ENCODE measurements at places on chromosomes 11 and 22.

DNA sequence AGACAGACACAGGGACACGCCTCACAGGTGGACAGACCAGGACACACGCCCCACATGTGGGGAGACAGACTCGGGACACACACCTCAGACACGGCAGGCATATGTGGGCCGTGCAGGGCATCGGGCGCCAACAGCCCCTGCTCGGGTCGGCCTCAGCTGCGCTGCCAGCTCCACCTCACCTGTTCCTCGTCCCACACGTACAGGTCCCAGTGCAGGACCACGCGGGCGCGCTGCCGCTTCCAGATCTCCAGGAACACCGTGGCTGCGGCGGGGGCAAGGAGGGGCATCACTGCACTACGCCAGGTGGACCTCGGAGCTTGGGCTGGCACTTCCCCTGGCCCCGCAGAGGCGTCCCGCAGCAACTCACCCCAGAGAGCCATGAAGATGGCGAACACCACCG lies 12.4 kb downstream of the ANO9 start:
- DNase-seq, result no peak

DNA sequence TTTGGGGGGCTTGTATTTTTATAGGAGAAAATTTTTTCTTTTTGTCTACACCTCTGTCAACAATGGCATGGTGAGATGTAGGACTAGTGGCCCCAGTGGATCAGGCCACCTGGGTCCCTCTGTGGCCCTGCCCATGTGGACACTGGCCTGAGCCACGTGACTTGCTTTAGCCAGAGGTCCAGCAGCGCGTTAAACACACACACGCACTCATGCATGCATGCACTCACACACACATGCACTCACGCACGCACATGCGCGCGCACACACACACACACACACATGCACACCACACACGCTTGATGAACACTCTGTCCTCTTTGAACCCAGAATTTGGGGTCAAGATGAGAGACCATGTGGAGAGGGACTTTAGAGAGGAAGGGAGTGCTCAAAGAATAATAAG lies 59.4 kb upstream of the NUP50 start:
- no peak for DNase-seq

DNA sequence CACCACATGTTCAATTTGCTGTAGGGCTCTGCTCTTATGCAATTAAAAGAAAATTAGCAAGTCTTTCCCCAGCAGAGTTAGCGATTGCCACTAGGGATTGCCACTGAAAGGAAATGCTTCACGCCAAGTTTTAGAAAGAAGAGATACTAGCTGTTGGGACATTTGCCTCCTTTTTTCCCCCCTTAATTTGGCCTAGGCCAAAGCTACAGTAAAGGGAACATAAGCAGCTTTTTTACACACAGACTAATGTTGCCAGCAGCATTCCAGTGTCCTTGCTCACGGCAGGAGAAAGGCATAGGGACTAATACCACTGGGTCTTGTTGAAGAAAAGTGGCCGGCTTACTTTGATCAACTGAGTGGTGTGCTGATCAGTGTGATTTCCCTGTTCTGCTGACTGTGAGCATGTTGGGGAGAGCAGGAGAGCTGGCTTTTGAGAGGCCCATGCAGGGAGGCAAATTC lies 71.2 kb downstream of the PHF21A start:
- DNase-seq, result no peak

DNA sequence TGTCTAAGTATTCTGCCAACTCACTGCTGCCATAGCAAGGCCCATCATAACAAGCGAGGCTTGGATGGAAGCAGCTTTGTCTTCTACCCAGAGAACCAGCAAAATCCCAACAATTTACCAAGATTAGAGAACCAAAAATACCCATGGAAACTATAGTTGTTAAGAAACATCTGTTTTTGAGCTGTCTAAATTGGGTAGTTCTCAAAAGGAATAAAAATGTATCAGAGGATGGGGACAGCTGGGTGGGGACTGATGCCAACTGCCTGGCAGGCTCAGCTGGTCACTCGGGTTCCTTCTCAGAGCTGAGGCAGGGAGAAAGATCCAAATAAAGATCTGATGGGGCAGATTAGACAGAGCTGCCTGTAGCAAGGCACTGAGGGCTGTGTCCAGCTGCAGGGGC lies 85.9 kb upstream of the GRK3 start:
- no peak for DNase-seq

DNA sequence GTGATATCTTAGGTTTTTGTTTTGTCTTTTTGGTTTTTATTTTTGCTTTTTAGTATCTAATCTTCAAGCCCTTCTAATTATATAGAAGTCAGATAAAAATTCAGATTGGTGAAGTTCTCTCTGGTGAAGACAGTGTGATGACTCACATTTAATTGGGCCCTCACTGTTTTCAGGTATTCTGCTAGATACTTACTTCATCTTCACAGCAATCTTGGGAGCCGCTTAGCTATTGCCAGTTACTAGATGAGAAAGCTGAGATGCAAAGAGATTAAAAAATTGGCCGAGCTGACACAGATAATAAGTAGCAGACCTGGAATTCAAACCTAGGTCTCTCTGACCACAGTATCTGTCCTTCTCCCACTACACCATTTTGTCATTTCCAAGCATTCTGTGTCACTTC lies 75.0 kb downstream of the PPP2R1B start:
- no peak for DNase-seq

GRCh38 chr11:73542175-73542574 lies 55.7 kb downstream of the FAM168A start:
- DNase-seq, result no peak

DNA sequence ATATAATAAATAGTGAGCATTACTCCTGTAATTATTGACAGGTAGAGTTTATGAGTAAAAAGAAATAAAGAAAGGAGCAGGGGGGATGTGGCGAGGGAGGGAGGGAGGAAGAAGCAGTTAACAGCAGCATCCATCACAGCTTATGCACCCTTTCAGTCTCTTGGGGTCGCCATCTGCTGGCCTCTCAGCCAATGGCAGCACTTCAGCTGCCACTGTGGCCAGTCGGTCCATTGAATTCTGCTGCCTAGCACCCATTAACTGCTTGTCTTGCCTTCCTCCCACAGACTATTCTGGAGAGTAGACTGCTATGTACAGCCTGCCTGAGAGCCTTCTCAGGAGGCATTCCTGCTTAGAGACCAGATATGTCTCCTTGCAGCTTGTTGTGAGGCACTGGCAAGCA lies 388.3 kb downstream of the TENM4 start:
- no peak for DNase-seq

DNA sequence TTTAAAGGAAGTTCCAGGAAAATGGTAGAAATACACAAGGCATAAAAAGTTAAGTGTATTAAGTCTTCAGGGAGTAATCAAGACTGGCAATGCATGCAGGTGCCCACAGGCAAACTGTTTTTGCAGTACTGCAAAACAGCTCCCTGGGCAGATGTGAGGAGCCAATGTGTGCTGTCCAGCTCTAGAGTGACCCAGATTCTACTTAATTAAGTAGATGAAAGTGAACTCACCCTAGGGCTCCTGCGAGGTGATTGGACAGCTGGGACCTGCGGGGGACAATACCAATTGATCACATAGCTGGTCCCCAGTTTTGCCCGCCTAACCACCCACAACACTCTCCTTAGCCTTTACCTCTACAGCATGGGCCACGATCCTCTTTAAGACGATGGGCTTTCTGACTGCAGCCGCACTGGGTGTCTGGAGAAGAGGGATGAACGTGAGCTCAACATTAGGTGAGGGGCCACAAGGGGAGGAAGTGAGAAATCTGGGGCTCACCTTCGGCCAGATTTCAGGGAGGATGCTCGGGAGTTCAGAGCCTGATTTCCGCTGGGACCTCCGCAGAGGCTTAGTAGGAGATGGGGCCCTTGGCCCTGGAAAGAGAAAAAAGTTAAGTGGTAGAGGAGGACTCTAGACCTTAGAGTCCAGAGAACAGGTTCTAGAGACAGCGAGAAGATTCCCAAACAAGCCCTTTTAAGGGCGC lies 556 bp downstream of the CDCA5 start:
- DNase-seq, result no peak

- DNase-seq, result no peak
Observed at GRCh38 chr22:20022978-20023613, 2.2 kb downstream of the TANGO2 start.

DNA sequence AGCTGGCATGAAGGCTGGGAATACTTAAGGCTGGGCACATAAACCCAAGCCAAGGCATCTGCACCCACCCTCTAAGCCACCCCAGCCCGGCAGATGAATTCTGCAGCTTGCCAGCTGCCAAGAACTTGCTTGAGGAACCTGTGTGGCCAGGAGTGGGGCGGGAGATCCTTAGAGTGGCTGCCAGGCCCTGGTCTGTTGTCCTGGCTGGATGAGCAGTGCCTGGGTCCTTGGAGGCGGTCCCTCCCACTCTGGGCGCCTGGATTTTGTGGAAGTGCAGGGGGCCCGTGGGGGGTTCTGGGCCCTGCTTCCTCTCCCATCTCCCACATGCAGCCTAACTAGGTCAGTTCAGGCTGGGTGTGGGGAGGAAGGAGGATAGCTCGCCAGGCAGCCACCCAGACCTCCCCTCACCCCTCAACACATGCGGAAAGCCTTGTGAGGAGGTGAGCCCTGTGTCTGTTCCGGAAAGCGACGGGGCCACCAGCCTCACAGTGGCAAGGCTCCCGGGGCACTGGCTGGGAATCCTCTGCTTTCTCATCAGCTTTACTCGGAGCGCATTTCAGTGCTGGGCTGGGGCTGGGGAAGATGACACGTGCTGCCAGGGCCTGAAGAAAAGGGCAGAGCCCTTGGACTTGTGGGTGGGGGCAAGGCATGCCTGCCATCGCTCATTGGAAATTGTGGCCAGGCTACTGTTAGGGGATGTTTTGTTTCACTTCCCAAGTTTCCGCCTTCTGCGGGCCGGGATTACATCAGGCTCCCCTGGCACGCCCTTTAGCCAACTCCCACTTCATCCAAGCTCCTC lies 8.4 kb downstream of the DAGLA start:
- DNase-seq, result no peak

- no peak for DNase-seq
Observed at GRCh38 chr11:92216789-92217188, 7.8 kb upstream of the FAT3 start.

All from Peyer's patch (tissue), 4 donors.